ENCODE measurements at places on chromosomes 2 and 18.
A peak's percentile ranks its signal among the peaks of the same experiment; 100 is the strongest.

DNA sequence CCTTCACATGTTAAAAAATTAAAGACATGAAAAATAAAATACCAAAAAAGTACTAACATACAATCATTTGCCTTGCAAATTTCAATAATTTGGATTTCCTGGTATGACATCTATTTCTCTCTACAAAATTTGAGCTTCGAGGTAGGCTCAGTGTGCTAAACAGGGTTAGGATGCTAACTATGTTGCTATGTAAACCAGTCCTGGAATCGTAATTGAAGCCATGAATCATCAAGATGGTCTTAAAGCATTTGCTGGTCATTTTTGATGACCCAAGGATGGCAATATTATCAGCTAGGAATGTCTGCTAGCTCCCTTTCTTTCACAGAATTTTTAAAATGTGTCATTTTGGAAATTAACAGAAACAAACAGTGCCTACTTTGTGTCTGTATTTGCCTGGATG lies 107.9 kb upstream of the TTC39C start:
- DNase-seq, result no peak

GRCh38 chr2:167294776-167295140 lies 406.5 kb downstream of the XIRP2 start:
- DNase-seq, result no peak

GRCh38 chr2:86025229-86025820 lies 80.4 kb downstream of the POLR1A start:
- no peak for DNase-seq

DNA sequence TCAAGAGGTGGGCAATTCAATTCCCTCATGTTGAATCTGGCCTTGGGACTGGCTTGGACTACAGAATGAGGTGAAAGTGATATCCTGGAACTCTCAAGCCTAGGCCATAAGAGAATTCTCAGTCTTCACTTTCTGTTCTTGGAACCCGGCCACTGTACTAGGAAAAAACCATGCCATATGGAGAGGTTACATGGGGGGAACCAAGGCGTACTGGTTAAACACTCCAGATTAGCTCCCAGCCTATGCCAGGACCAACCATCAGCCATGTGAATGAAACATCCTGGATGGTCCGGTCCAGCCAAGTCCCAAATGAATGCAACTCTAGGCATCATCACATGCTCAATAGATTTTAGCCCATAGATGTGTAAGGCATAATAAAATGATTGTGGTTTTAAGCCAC lies 56.4 kb downstream of the ZNF385B start:
- DNase-seq, result no peak

DNA sequence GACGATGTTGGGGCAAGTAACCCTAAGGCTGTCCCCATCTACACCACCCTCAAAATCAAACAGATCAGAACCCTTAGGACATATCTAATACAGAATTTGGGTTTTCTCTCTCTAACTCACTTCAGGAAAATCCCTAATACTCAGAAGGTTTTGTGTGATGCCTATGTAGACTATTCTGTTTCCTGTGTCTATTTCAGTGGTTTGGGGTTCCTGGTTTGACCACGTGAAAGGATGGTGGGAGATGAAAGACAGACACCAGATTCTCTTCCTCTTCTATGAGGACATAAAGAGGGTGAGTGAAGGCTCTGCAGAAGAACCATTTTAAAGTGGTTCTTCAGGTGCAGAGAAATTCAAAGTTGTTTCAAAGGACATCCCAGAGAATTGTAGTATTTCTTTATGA lies 16.3 kb downstream of the SULT1C2 start:
- no peak for DNase-seq

- DNase-seq, result no peak
Observed at GRCh38 chr2:170715062-170715931, at the start of gene SP5. SP5 (plus strand) TSS chr2:170715337; CDS start chr2:170715513, 176 bp downstream.

- DNase-seq, result no peak
Observed at GRCh38 chr2:2564300-2565078, 233.4 kb upstream of the MYT1L start.

GRCh38 chr18:32867936-32868335 lies 95.1 kb upstream of the KLHL14 start:
- DNase-seq, result no peak

GRCh38 chr2:196284866-196285557 lies 113.6 kb upstream of the STK17B start:
- DNase-seq, result no peak

GRCh38 chr2:169711751-169712509 lies 17.7 kb downstream of the PHOSPHO2 start:
- DNase-seq, result no peak

DNA sequence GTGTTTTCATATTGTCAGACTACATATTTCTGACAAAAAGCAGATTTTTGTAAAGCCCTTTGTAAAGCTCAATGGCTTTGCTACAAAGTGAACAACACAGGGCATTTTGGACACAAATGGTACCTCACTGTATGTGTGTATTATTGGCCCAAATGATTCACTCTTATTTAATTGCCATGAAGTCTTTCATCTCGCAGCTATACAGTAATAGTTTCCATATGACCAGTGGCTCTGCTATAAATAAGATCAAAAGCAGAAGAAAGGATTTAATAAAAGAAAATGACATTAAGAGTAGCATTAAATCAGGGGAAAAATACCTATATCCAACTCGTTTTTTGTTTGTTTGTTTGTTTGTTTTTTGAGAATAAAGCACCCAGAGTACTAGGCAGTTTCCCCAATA lies 284.0 kb upstream of the CCDC68 start:
- DNase-seq, result no peak

DNA sequence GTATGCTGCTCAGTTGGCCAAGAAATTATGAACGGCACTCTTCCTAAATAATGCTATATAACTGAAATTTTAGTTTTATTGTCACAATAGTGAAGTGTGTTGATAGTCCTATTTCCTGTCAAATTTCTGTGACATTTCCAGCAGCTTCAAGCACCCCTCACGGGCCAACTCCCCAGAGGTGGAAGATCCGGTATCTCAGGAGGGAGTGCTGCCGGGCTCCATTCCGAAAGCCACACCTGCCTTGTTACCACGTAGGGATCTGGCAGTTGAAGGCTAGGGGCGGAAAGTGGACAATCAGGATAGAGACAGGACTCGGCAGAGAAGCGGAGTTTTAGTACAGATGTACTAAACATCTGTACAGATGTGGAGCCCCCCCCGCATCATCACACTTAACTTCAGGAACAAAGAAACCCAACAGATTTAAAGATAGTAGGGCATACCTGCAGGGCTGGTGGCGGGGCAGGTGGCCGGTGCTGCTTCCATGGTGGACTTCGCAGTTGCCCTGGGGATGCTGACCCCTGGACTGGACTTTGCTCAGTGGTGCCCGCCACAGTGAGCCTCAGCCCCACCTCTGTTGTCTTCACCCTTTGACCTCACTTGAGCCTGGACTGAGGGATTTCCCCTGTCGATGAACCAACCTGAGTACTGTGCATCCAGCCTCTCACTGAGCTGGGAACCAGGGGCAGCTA lies 22.3 kb downstream of the ASAP2 start:
- no peak for DNase-seq

GRCh38 chr2:109162999-109163398 lies 34.0 kb downstream of the SH3RF3 start:
- no peak for DNase-seq

DNA sequence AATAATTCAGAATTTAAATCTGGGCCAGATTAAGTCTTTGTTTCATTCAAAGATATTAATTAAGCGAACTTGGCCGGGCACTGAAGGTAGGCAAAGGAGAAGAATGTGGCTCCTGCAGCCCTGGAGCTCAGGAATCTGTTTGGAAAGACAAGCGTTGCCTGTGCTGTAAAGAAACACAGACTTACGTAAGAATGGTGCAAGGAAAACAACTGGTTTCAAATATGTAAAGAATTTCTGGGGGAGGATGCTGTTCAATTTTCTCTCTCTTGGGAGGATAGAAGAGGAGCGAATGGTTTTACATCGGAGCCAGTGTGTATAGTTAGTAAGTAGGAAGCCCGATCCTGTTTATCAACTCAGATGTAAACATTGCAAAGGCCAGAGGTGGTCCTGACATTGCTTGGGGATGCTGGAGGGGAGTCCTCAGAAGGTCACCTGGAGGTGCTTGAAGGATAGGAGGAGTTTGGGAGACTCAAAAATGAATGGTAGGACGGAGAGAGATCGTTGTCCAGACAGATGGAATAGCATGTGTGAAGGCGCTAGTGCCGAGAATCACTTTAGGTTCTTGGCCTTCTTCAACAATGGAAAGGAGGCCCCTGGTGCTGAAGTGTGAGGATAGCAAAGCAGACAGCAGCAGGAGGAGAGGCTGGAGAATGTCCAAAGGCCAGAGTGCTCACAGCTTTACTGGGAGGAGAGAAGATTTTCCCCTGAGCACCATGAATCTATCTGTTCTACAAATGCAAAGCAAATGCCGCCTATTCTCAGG lies 456.1 kb downstream of the LPIN1 start:
- DNase-seq, result no peak

- DNase-seq, result no peak
Observed at GRCh38 chr2:196331143-196331542, 159.8 kb upstream of the STK17B start.

DNA sequence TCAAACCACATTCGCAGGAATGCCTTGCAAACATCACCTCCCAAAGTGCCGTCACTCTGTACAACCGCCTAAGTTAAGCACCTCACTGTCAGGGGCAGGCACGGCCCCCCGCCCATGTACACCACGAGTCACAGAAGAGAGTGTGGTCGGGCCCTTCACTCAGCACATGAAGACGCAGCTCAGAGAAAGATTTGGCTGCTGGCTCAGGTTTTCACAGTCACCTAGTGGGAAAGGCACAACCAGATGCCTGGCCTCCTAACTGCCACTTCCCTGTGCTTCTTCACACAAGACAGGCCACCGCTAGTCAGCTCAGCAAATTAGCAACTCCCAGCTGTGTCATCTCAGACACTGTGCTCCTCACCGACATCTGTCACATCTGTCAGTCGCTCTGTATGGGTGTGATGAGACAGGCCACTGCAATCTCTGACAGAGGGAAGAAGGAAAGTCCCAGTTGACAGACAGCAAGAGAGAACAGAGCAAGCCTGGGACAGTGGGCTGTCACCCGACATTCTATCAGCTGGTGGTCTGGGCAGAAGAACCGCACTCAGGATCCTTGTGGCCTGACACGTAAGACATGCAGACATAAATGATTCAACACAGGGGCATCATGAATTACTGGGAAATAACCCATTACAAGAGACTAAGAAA lies 60.8 kb downstream of the CRACDL start:
- no peak for DNase-seq

DNA sequence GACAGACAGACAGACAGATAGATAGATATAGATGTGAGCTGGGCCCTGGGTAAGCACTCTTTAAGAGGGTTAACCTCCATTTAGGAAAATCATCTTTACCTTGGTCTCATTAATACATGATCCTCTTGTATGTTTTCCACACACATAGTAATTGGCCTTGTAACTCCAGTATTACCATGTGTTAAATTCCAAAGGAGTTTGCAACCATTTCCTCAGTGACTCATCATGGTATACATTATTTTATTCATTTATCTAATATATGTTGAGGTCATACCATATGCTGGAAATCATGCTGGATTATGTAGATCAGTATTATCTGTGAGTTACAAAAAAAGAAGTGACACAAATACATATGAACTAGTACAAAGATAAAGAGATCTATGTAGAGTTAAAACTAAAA lies 504.3 kb downstream of the DCC start:
- peak; percentile 7 for DNase-seq

DNA sequence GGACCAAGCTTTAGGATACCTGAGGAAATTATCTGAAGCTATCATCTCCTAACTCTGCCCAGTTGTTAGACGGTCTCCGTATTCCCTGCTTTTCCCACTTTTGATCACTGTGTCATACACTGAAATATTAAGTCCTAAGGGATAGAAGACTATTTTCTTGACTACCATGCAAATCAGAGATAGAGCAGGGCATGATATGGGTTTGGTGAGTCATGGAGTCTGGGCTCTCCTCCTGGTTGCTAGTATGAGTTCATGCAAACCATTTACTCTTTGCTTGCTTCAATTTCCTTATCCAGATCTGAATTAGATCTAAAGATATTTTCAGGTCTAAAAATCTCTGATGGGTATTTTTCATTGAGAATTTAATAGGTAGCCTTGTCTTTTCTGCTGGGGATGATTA lies 55.0 kb downstream of the EHBP1 start:
- DNase-seq, result no peak

DNA sequence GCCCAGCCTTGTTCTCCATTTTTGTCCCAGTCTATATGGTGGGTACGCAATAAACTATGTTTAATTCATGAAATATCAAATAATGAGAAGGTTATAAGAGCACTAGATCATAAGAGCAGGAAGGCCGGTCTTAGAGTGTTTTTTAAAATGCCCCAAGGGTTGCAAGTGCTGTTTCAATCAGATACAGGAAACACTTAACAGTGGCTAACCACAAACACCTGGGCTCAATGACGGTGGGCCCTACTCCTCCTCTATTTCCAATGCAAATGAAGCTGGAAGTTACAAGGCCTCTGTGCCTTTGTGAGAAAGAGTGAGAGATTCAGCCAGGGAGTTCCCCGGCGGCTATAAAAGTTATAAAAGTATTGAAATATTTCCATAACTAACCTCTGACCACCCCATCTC lies 18.9 kb upstream of the WDR33 start:
- DNase-seq, result no peak

- DNase-seq, result no peak
Observed at GRCh38 chr2:128410758-128411215, 92.1 kb upstream of the HS6ST1 start.

DNA sequence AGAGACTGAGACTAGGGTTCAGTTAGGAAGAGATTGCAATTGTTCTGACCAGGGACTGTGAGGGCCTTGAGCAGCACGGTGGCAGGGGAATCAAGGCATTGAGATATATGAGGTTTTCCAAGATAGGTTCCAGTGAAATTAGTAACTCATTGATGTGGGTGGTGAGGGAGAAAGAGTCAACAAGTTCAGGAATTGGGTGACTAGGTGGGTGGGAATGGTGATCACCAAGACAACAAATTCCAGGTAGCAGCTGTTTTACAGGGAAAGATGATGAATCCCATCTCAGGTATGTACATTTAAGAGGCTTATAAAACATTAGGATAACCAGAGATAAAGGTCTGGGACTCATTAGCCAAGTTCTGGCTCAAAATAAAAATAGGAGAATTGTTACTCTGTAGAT lies 251.5 kb upstream of the MGAT5 start:
- no peak for DNase-seq

GRCh38 chr2:200239216-200239615 lies 67.3 kb upstream of the SPATS2L start:
- no peak for DNase-seq

- no peak for DNase-seq
Observed at GRCh38 chr2:15738225-15738546, 146.5 kb downstream of the DDX1 start.

GRCh38 chr2:56334622-56335021 lies 150.8 kb downstream of the CCDC85A start:
- DNase-seq, result peak; percentile 9

DNA sequence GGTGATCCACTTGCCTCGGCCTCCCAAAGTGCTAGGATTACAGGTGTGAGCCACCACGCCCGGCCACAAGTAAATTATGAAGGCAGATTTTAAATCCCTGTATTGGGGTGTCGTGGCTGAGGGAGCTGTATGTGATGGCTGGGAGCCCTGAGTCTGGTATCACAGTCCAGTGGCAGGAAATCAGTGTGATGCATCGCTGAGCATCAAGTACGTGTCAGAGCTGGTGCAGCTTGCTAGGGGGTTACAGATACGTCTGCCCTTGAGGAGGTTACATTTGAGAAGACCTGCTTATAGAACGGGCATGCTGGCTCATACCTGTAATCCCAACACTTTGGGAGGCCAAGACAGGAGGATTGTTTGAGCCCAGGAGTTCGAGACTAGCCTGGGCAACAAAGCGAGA lies 4.3 kb downstream of the ENOSF1 start:
- no peak for DNase-seq

Measured in AG04449 (cell line).